Cortex of kidney (tissue), 1 donor: ENCODE measurements at places on chromosomes 16 and 17.

DNA sequence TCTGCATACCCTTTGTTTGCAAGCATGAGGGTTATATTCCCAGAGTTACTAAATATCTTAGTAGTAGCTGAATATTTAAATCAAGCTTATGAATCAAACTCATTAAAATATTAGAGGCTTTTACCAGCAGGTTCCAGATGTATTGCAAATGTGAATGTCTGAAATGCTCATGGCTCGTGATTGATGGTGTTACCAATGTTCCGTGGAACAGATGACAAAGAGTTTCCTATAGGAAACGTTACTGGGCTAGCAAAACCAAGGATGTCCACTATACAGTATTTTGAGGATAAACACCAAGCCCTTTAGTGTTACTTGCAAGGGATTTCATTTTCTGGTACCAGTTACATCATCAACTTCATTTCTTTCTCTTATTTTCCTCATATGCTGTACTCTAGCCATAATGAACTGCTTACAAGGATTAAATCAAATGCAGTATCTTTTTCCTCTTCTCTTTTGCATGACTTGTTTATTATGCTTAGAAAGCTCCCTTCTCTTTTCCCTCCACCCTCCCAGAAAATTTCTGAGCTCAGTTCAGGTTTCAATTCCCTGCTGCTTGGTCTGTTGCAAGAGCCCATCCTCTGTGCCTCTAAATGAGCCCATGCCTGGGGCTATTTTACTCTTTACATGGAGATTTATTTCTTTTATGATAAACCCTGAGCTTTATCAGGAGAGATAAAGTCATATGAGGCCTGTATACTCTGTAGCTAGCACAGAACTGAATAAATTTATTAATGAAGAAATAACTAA lies 1537.1 kb upstream of the GOT2 start:
- no peak for DNase-seq

- no peak for DNase-seq
These were observed 69.3 kb downstream of the KCNJ2 start for GRCh38 chr17:70238646-70239045.

GRCh38 chr16:79211586-79211985 lies 389.0 kb downstream of the MAF start:
- DNase-seq, result no peak

- DNase-seq, result no peak
These were observed 186.8 kb downstream of the IRF8 start for GRCh38 chr16:86085795-86086194.

DNA sequence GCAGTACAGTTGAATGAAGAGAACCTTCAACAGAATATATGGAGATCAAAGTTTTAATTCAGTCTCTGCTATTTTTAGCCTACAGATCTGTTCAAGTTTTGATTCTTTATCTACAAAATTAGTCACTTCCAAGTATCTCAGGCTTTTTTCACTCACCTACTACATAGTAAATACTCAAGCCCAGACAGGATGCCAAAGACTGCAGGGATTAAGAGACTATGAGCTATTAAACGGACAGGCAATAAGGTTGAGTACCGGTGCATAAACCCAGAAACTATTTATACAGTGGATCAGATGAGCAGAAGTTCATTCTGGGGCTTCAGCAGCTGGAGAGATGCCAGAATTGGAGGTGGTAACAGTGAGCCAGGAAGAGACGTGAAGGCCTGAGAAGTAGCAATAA lies 18.7 kb upstream of the OR3A1 start:
- DNase-seq, result no peak

- DNase-seq, result no peak
These were observed 45.7 kb upstream of the KPNB1 start for GRCh38 chr17:47603830-47604597.

GRCh38 chr16:50899951-50900350 lies 158.1 kb downstream of the CYLD start:
- DNase-seq, result no peak

GRCh38 chr16:70577256-70577698 lies 53.7 kb downstream of the SF3B3 start:
- no peak for DNase-seq

- DNase-seq, result no peak
These were observed 623 bp downstream of the CACNA1G start for GRCh38 chr17:50560931-50561745.
